ENCODE measurements at places on chromosomes 13 and 19. TPM values are rescaled to one million over a fixed set of nuclear protein-coding genes. Genes with fewer than 3 reads are reported as not detected.

- H3K4me3 ChIP-seq, result no peak overlapping the region
- no peaks in the 10 kb centered on the region for H3K36me3 ChIP-seq
- H3K27ac ChIP-seq, result no peak overlapping the region
- H3K27me3 ChIP-seq, result peaks cover 5% of the 10 kb centered on the region
- H3K4me1 ChIP-seq, result peaks cover 9% of the 10 kb centered on the region
- no peak for DNase-seq
Measured at GRCh38 chr19:29927944-29928625, 14.0 kb upstream of the URI1 start.

DNA sequence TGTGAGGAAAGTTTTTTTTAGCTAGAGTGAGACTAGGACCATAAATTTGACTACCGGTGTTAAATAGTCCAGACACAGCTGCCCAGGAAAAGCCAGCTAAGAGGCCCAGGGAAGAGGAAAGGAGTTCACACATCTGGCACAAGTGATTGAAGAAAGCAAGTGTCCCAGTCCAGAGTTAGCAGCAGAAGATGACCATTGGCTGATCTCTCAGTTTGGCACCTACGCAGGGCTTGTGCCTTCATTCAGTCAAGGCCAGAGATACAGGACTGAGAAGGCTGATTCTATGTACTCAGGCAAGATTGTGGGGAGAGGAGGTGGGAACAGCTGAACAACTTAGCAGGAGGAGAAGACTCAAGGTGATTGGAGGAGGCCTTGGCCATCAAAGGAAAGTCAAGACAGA, 575.0 kb upstream of the KLF12 start:
- no peak overlapping the region for H3K4me3 ChIP-seq
- H3K27ac ChIP-seq, result no peak overlapping the region
- DNase-seq, result no peak
- no peaks in the 10 kb centered on the region for H3K36me3 ChIP-seq
- H3K4me1 ChIP-seq, result no peaks in the 10 kb centered on the region

Gene FCAR
- total RNA-seq, result not detected

Gene CYSLTR2
- total RNA-seq, result 3.1 TPM

Gene OVOL3
- not detected for total RNA-seq

Gene RASGRP4
- total RNA-seq, result 2.6 TPM

DNA sequence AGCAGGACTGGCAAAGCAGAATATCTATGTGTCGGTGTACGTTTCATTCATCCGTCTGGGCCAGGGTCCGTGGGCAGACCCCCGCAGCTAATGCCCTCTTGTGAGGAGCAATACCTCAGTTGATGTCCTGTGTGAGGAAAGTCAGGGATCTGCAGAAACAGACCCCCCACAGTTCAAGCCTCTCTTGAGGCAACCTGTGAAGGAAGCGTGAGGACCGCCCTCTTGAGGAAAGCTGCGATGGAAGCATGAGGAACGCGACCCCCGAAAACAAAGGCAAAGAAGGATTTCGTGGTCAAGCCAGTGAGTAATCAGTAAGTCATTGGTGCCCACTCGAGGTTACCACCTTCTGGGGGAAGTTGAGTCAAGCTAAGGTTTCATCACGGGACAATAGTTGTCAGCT, 20.9 kb upstream of the ZNF83 start:
- no peaks in the 10 kb centered on the region for H3K27me3 ChIP-seq
- no peak overlapping the region for H3K27ac ChIP-seq
- no peak for DNase-seq
- H3K36me3 ChIP-seq, result peaks cover 90% of the 10 kb centered on the region
- H3K4me1 ChIP-seq, result no peaks in the 10 kb centered on the region

Gene CLEC17A
- total RNA-seq, result not detected

Gene C2CD4C
- total RNA-seq, result not detected
